ENCODE measurements at places on chromosomes 13 and 19.

GRCh38 chr13:22562116-22562515 lies 618.7 kb upstream of the SGCG start:
- no peak for DNase-seq

DNA sequence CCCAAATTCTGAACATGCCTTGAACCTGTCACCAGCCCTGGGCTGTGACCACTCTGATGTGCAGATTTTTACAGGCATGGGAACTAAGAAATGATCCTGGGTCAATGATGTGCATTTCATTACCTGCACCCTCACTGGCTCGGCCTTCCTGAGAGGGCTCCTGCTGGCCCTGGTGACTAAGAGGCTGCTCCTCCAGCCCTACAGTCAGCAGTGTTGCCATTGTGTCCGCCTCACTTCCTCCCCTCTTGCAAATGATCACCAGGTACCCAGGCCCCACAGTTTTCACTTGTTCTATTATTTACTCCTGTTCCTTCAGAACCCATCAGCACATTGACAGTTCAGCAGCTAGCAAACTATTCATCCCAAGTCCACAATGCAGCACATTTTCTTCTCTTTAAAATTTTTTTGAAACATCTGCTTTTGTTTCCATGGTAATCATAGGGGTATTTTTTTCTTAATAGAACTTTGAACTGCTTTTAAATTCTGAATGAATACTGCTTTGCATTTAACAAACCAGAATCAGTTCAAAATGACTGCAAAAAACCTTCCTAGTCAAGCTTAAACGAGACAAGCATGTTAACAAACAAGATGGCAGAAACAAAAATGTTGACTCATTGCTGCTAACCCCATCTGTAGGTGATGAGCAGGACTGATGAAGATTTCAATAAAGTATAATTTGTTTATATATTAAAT lies 29.3 kb downstream of the STARD13 start:
- no peak for DNase-seq

- DNase-seq = no peak
Observed at GRCh38 chr19:35170359-35171061, 16.0 kb downstream of the FXYD5 start.

DNA sequence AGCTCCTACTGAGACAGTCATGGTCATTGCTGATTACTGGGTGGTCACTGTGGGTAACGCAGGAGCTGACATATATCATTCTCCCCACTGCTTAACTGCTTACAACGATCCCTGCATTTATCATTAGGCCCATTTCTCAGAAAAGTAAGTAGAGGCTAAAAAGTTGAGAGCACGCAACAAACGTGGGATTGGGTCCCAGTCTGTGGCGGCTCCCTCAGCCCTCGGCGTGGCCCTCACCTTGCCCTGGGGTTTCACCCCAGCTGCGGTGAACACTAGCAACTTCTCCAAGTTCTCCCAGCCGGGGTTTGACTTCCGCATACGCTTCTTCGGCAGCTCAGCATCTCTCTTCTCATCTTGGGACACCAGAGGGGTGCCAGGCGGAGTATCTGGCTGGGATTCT lies 2.5 kb downstream of the PNKP start:
- DNase-seq = no peak

GRCh38 chr13:49635599-49636433 lies 7.5 kb downstream of the ARL11 start:
- peak; percentile 13 for DNase-seq

GRCh38 chr19:40309666-40310065 lies 24.5 kb upstream of the AKT2 start:
- DNase-seq = no peak

GRCh38 chr13:102141625-102142472 lies 260.0 kb downstream of the FGF14 start:
- DNase-seq = no peak

DNA sequence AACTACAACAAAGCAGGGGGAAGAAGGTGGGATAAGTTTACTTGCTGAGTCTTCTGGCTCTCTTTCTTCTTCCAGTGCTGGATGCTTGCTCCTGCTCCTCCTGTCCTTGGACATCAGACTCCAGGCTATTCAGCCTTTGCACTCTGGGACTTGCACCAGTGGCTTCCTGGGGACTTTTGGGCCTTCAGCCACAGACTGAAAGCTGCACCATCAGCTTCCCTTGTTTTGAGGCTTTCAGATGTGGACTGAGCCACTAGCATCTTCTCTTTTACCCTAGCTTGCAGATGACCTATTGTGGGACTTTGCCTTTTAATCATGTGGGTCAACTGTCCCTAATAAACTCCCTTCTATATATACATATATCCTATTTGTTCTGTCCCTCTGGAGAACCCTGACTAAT lies 173.0 kb upstream of the UFM1 start:
- no peak for DNase-seq

GRCh38 chr19:45852983-45853382 lies 10.0 kb downstream of the SYMPK start:
- DNase-seq = no peak

DNA sequence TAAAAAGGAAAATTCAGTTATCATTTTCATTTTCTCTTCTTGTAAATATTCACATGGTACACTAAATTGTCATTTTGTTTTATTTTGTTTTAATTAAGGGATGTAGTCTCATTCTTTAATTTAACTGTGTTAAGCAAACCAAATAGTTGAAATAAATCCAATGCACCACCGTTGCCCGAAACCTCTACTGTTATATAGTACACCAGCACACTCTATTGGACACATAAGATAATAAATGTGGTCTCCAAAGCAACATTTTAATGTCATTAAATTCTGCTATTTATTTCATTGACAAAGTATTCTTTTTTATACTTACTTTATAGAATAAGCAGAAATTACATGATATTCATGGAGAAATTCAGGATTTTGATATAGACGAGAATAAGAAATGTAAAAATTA lies 156.4 kb upstream of the FREM2 start:
- DNase-seq = no peak

DNA sequence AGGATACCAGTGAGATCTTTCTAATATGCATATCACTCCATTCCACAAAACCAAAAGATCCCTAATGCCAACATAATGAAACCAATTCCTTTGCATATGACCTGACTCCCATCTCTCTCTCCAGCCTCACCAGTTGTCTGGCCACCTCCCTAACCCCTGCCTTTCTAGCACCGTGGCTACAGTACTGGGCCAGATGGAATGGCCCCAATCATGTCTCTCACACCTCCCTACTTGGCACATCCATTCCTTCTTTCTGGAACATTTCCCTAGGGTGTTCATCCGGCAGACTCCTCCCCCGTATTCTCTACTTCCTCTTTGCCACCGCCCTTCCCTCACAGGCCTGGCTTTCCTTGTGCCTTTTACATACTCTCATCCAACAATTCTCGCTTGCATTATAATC lies 62.0 kb downstream of the GPALPP1 start:
- DNase-seq = no peak

Measured in T-helper 2 cell treated with Interferon-gamma antibody and Interleukin-4, amounts not matched to agents 5 μg/mL and 100 μg/mL, for 36 hours (primary cell).